GM12891 (cell line): ENCODE measurements at places on chromosomes 12 and 14.

GRCh38 chr12:2689393-2689792 lies 105.4 kb upstream of the FKBP4 start:
- no peak for DNase-seq

DNA sequence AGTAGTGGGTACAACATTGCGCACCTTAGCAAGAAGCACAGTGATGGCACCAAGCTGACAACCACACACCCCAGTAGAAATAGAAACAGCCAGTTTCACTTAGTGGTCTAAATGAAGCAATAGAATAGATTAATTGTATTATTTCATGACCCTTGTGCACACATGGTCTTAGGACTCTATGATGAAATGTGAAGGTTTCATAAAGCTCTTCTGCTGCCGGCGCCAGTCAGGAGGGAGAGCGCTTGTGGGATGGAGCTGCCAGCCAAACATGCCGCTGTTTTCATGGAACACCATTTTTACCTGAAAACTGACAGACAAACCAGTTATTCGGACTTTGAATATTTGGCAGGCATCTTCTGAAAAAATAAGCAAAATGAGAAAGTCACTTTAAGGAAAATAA lies 100.0 kb downstream of the PPP2R5C start:
- DNase-seq = no peak

DNA sequence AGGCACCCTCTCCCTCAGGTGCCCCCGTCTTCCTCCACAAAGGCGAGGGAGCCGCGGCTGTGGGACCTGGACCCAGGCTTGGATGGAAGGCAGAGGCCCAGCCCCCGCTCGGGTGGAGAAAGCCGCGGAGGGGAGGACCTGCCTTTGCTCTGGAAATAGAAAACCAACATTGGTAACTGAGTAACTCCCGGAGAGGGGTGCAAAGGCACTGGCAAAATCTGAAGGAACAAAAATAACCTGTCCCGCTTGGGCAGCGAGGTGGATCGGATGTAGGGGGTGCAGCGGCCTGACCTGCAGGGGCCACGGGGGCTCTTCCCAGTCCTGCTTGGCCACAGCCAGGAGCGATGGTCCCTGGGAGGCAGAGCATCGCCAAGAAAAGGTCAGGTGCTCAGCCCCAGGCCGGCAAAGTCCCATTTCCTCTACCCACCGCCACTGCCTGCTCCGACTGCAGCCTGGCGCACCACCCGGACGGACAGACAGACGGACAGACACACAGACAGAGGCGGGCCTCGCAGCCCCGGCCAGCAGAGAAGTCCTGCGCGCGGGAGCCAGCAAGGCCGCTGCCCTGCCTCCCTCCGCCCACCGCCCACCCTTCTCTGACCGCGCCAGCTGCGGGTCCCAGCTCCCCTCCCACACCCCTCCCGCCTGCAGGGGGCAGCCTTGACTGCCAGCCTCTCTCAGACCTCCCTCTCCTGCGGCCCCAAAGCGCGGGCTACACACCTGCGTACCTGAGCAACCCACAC lies 21.4 kb upstream of the TMEM106C start:
- DNase-seq = no peak

GRCh38 chr12:98513379-98514322 lies 1.7 kb upstream of the TMPO start:
- no peak for DNase-seq

DNA sequence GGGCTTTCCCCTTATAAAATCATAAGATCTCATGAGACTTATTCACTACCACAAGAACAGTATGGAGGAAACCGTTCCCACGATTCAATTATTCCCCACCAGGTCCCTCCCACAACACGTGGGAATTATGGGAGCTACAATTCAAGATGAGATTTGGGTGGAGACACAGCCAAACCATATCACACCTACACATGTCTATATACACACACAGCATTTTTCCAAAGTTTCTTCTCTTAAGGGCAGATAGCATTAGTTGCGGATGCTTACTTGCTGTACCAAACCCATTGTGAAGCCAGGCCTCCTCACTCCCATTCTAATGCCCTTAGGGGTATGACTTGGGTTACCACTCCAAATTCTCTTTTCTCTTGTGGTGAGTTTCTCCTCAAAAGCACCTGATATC lies 104.1 kb upstream of the RAP1B start:
- DNase-seq = no peak

DNA sequence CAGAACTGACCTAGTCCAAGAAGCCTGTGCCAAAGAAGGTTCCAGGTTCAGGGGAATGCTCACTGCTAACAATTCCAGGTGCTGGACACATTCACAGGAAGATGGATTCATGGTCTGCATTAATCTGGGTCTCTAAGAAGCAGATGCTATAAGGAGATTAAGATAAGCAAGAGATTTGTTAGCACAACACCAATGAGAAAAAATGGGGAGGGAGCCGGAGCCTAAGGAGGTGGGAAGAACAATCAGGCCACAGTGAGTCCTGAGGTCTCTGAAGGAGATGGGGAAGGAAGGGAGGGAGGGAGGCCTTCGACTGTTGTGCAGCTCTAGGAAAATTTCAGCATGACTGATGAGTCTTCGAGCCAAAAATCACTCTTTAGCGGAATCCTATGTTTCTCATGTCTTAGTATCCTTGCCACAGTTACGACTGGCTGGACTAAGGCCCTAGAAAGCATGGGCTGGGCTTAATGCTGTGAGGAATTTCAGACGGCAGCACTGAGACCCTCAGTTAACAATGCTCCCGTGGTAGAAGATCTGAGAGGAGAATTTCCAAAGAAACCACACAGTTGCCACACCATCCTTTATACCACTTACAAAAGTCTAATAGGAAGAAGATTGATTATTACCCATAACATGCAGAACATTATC lies 31.5 kb upstream of the PTGDR start:
- no peak for DNase-seq

GRCh38 chr12:106311139-106311538 lies 8.6 kb downstream of the TCP11L2 start:
- DNase-seq = no peak

- no peak for DNase-seq
Measured at GRCh38 chr14:32224737-32225377, 21.8 kb upstream of the RNU6-8 start.

- DNase-seq = no peak
Measured at GRCh38 chr12:128789356-128789929, 34.3 kb downstream of the SLC15A4 start.

DNA sequence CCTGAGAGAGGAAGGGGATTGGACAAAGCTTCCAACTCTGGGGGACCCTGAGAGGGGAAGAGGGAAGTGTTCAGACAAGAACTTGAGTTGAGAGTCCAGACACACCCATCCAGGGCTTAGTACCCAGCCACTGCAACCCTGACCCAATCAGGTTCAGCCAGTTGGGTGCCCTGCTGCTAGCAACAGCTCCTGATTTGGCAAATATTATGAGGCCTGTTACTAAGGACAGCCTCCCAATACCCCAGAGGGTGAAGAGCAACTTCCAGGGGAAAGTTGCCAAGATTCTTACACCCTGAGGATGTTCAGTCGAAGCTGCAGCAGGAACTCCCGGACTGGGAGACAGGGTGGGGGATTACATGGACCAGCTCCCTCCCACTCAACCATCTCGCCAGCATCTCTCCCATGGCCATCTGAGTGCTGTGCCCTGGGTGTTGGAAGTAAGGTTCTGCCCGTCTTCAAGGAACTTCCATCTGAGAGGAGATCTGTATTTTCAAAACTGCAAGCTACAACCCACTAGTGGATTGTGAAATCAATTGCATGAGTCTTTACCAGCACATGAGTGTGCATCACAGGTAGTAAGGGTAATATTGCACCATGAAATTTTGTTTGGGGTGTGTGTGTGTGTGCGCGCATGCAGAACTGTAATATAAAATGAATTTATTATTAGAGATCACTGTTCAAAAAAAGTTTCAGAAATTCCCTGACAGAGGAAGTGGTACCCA lies 11.5 kb upstream of the KRT78 start:
- no peak for DNase-seq

DNA sequence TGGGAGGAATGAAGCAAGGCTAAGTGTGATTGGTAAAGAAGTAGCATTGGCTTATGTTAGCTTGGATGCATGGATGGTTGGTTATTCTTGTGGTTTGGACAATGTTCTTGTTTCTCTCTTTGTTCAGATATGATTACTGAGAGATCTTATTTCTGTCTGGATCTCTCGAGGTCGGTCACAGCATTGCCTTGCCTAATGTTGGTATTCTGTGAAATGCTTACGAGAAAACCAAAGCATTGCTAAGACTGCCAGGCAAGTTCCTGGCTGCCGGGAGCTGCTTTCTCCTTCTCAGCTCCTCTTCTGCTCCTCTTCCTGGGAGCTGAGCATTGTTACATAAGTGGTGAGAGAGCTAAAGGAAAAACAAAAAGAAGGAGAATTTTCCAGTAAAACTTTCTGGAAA lies 7.4 kb upstream of the RND1 start:
- no peak for DNase-seq

- no peak for DNase-seq
Measured at GRCh38 chr12:104575442-104576186, 118.9 kb downstream of the CHST11 start.

GRCh38 chr14:71566276-71566675 lies 366.0 kb upstream of the RGS6 start:
- DNase-seq = no peak

DNA sequence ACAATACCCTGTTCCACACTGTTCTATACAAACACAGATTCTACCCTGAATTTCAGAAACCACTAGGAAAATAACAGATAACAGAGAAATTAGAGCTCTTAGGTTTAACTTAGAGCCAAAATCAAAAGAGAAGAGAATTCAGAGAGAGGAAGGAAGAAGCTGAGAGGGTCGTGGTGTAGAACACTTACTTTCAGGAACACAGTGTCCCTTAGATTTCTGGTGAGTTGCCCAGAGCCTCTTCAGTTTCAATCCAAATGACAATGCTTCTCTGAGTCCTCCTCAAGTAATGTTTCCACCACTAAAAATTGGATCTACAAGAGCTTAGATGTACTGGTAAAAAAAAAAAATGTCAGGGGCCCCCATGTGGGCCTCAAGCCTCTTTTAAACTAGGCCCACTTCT lies 2.6 kb downstream of the YAF2 start:
- no peak for DNase-seq

DNA sequence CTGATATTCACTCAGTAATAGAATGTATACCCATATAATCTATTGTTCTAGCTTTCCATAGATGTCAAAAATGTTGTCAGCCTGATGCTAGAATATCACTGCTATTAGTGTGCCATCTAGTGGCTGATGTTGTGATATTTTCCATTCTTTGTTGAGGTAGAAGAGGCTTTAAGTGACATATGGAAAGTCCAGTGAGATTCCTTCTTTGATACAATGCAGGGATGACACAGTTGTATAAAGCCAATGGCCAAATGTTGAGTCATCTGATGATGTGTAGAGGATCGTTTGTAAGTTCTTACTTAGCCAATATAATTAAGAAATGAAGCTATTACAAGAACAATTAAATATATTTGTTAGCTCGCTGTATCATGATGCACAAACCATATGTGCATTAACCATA lies 58.1 kb upstream of the PCED1B start:
- DNase-seq = no peak

GRCh38 chr12:124639122-124639806 lies 71.9 kb upstream of the NCOR2 start:
- no peak for DNase-seq

- DNase-seq = no peak
Measured at GRCh38 chr14:102321456-102322422, 2.2 kb downstream of the ZNF839 start.

DNA sequence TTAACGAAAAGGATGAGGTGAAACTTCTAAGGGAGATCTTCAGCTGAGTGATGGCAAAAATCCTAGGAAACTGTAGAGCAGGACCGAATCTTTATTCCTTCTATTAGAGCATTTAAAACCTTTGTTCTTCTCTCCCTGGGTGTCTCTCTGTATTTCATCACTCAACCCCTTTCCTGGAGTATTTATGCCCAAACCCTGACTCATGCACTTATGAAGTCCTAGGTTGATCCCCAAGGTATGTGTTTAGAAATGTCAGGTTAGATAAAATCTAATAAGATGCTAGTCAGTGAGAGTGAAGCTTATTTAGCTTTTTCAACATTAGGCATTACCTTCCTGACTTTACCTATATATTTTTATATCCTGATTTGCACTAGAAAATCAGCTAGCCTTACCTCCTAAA lies 239.8 kb upstream of the NPAS3 start:
- no peak for DNase-seq
